Ovary (tissue), 10 donors: ENCODE measurements at places on chromosomes 5 and 9.

DNA sequence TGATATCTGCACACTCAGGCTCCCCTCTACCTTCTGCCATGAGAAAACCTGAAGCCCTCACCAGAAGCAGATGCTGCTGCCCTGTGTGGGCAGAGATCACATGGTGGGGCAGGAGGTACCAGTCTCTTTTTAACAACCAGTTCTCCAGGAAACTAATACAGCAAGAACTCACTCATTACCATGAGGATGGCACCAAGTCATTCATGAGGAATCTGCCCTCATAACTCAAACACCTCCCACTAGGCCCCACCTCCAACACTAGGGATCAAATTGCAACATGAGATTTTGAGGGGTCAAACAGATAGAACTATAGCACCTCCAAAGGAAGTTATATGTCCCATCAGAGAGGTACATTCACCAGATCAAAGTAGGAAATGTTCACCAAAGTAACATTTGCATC is 136.3 kb upstream of the SHB start:
- no peak for DNase-seq

DNA sequence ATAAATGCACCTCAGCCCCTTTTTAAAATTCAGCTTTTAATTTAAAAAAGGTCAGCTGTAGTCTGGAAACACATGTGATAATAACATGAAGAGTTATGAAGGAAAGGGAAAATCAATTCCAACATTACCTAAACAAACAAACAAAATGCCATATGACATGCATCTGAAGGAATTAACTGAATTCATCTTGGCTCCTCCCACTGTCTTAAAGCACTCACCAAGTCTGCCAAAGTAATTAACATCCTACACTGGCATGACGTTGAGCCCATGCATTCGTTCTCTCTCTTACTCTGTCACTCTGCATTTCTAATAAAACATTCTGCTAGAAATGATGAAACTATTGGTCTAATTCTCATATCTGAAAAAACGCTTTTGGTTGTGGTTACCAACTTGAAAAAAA is 37.7 kb downstream of the TSSK1B start:
- DNase-seq = no peak

DNA sequence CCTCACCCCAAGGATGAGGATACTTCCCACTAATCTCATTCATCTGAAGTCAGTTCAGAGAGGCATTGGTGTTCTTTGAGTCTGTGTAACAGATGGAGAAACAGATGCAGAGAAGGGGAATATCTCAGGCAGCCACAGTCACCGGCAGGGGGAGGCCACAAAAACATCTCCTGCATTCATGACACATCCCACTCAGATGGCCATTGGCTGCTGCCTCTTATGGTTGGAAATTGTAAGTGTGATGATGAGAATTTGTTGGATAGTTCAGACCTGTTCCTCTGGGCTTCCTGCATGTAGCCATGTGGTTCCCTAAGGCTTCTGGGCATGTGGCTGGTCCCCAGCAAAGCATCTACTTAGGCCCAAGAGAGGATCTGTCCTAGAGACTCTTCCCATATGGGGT is 45.9 kb upstream of the GABRP start:
- no peak for DNase-seq

DNA sequence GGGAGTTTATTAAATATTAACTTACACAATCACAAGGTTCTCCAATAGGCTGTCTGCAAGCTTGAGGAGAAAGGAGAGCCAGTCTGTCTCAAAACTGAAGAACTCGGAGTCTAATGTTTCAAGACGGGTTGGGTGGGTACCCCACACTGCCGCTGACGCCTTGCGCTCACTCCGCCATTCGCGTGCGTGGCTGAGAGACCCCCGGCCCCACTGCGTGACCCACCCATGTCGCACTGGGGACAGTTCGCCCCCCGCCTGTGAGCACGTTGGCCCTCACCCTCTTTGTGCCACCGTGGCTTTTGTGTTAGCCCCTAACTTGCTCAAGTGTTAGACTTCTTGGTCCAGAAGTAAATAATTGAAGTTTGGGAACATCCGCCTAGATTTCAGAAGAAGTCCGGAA is 270.0 kb upstream of the ITGA1 start:
- DNase-seq = no peak

DNA sequence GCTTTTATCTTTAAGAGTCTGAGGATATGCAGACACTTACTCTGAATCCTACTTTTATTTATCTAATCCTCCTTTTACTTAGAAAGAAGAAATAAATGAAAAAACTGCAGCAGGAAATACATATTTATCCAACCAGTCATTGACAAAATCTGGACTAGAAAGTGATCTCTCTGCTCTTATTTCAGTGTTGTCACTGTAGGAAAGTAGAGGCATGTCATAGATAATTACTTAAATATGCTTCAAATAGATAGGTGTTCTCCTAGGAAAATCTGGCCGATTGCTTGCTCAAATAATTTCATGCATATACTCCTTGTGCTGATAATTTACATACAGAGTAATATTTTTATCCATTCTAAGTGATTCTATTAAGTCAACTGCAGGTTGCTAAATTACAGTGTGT is 2001.9 kb upstream of the C9orf72 start:
- no peak for DNase-seq

- DNase-seq = peak; percentile 77
Measured at GRCh38 chr5:93621327-93621798, 38.3 kb downstream of the NR2F1 start.

GRCh38 chr9:389159-389558 is 174.5 kb downstream of the DOCK8 start:
- DNase-seq = no peak

- DNase-seq = no peak
Measured at GRCh38 chr9:32200896-32201295, 183.5 kb upstream of the ACO1 start.

DNA sequence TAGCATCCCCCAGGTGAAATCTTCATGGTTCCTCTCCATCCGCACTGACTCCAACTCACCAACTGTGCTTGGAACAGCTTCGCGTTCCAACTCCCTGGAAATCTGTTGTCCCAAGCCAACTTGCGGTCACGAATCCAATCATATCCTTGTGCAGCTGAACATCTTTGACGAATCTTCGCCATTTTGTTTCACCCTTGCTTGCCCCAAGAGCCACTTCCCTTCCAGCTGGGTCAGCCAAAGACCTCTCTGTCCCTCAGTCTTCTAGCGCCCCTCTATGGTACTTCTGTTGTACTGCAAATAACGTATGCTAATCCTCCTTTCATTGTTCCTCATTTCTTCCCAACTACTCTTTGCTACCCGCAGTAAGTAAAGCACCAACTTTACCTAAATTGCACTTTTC is 61.0 kb upstream of the TARS1 start:
- no peak for DNase-seq

DNA sequence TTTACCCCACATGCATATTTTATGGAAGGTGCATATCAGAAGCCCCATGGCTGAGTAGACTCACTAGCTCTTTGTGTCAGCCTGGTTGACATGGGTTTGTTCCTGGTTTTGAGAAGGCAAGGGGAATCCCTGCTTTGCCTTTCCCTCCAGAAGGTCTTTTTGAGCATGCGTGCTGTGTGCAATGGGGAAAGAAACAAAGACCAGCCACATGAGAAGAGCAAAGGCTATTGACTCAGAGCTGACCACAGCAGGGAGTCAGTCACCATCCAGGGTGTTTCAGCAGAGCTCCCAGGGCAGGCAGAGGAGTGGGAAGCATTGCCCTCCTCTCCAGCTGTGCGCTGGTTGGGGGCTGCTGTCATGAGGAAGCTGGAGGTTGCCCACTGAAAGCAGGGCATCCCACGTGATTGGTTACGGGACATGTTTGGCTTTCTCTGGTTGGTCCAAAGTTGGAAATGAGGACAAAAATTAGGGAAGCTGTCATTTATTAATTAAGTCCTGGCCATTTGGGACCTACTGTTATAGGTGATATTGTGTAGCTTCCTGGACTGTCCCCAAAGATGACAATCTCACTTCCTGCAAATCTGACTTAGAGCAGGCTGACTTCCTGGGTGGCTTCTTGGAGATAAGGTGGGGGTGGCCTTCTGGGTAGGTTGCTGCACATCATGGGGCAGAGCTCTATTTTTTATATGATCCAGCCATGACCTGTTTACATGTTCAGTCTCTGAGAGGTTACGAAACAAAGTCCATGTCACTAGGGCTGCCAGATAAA is 48.9 kb upstream of the TDRD7 start:
- DNase-seq = no peak

- no peak for DNase-seq
Measured at GRCh38 chr5:15689836-15690235, 189.9 kb downstream of the FBXL7 start.
